ENCODE measurements at places on chromosomes 13 and 19. TPM values are rescaled to one million over a fixed set of nuclear protein-coding genes. Genes with fewer than 3 reads are reported as not detected.

DNA sequence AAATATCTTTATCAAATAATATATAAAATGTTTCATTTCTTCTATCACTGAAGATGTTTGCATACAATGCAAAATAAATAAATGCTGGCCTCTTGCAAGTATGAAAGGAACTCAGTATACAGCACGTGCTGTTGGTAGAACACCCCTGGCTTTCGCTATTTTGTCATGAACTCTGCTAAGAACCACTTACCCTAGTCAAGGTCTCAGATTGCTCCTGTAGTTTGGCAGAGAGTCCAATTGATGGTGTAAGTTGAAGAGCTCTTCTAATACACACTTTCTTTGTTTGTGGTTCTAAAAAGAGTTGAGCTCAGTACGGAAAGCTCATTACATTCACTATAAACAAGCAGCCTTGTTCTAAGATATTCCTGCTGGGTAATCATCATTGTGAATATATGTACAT is 1258.9 kb downstream of the EFNB2 start:
- no peaks in the 10 kb centered on the region for H3K27me3 ChIP-seq
- H3K4me3 ChIP-seq: no peak overlapping the region
- no peaks in the 10 kb centered on the region for H3K36me3 ChIP-seq
- no peak overlapping the region for H3K27ac ChIP-seq
- H3K4me1 ChIP-seq: peaks cover 34% of the 10 kb centered on the region

GRCh38 chr19:41325947-41326706 is 16.2 kb downstream of the CCDC97 start:
- no peak for DNase-seq
- no peaks in the 10 kb centered on the region for H3K36me3 ChIP-seq
- H3K4me3 ChIP-seq: peak overlapping the region; percentile 71
- H3K4me1 ChIP-seq: peaks cover 51% of the 10 kb centered on the region
- no peak overlapping the region for H3K27ac ChIP-seq

- peaks cover 18% of the 10 kb centered on the region for H3K4me1 ChIP-seq
- DNase-seq: no peak
- H3K36me3 ChIP-seq: no peaks in the 10 kb centered on the region
- H3K27me3 ChIP-seq: no peaks in the 10 kb centered on the region
Observed at GRCh38 chr13:36058116-36058515, 73.1 kb downstream of the DCLK1 start.

GRCh38 chr19:34480491-34480890 is 1.1 kb upstream of the WTIP start:
- H3K27me3 ChIP-seq: peaks cover 41% of the 10 kb centered on the region
- H3K36me3 ChIP-seq: no peaks in the 10 kb centered on the region
- H3K4me3 ChIP-seq: peak overlapping the region; percentile 75
- H3K4me1 ChIP-seq: peaks cover 11% of the 10 kb centered on the region
- DNase-seq: peak; percentile 54

- no peak overlapping the region for H3K4me3 ChIP-seq
- H3K27me3 ChIP-seq: no peaks in the 10 kb centered on the region
- H3K27ac ChIP-seq: no peak overlapping the region
Observed at GRCh38 chr19:20558011-20558410, 7.6 kb downstream of the ZNF737 start.

ACTL9 gene
- not detected for total RNA-seq

GRIK5 gene
- 42.5 TPM for total RNA-seq

ZNF470 gene
- total RNA-seq: 8.7 TPM
